NCI-H2171 treated with DMSO at 0.1 percent for 48 hours (cell line): ENCODE measurements at places on chromosomes 4 and X.
A peak's percentile ranks its signal among the peaks of the same experiment; 100 is the strongest.

DNA sequence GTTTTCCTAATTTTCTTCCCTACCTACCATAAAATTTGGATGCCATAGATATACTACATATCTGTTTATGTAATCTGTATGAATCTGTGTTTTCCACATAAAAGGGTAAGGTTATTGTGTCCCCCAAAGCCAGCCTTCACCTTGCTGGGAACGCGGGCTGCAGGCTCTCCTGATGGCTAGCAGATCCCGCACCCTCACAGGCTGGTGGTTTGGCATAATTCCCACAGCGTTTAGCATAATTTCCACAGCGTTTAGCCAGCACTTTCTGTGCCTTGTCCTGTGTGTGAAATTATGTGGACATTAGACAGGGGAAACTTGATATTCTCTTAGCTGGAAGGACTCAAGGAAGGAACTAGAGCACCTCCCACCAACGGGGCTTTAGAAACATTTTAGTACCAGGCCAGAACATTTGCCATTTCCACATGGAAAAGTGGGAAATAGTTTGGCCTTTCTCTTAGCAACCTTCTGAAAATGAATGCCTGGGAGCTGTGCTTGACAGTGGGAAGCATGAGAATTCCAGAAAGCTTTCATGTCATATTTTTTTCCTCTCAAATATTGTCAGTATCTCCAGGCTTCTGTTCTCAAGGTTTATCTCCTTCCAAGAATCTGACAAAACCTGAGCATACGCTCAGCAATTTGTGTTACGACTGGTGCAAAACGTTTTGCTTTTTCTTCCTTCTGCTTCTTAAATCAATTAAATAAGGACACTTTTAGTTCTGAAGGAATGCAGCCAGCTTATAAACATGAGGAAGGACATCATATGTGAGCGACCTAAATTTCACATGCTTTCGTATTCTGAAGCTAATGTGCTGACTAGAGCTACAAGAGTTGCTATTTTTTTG lies 67.9 kb downstream of the STK32B start:
- DNase-seq: no peak

DNA sequence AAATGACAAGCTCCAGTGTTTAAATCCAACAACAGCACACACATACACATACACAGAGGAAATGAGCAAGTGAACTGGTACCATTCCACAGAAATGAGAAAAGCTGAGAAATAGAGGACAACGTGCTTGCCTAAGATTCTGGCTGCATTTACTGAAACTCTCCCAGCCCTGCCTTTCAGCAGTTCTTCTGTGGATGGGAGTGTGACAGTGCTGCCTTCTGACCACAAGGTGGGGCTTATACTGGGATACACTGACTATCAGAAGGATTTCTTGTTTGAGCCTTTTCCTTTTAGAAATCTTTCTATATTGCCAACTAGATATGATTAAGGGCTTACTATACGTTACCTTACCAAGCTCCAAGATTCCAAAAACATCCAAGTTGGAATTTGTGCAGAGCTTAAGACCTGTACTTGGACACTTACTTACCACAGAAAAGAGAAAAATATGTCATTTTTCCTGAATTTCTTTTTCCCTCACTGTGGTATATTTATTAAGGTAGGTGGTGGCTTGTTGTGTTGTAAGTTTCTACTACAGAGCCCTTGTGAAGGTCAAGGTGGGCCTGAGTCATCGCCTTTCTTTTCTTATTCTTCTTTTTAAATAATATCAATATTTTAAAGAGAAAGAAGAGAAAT lies 10.7 kb upstream of the CXCL8 start:
- peak; percentile 26 for DNase-seq

- no peak for DNase-seq
Measured at GRCh38 chrX:81278616-81279015, 76.7 kb downstream of the SH3BGRL start.

DNA sequence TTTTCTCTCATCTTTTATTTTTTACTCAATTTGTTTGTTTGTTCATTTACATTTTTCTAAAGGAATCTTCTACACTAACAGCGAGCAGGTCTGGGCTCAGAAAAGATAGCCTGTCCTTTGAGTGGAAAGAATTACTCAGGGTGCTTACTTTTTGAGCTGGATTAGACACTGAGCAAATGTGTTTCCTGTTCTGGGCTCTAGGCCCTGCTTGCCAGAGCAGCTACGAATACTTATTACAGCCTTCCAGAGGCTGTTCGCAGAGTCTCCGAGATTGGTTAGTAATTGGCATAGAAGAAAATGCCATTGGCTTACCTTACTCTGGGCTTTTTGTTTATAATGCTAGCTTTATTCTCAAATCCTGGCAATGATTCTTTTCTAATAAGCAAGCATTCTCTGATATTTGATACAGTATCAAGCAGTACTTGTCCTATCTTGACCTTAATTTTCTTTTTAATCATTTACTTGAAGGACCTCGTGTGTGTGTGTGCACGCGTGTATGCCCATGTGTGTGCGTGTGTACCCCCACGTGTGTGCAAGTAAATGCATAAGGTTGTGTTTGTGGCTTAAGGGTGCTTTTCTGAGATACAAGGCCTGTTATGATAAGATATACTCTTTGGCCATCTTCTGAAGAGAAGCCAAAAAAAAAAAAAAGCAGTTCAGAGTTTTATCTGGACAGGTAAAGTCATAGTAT lies 76.2 kb upstream of the GRXCR1 start:
- DNase-seq: no peak

DNA sequence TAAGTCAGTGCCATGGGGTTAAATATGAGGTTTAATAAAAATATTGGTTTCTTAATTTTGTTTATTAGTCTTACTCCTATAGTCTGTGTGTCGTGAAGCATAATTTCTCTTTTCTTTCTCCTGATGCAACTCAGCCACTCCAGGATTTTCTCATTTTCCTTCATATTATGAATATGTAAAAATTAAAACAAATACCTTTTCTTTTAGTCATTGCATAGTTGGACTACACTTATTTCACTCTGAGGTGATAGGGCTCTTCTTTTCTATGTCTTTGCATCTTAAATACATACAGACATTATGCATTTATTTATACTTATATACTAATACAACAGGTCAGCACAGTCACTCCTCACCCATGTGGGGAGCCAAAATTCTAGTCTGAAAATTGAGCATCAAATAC lies 19.1 kb downstream of the GALNT7 start:
- DNase-seq: no peak
